ENCODE measurements at places on chromosomes 1 and 21.

GRCh38 chr1:150420560-150421265 is 56.8 kb downstream of the RPRD2 start:
- no peak for DNase-seq

DNA sequence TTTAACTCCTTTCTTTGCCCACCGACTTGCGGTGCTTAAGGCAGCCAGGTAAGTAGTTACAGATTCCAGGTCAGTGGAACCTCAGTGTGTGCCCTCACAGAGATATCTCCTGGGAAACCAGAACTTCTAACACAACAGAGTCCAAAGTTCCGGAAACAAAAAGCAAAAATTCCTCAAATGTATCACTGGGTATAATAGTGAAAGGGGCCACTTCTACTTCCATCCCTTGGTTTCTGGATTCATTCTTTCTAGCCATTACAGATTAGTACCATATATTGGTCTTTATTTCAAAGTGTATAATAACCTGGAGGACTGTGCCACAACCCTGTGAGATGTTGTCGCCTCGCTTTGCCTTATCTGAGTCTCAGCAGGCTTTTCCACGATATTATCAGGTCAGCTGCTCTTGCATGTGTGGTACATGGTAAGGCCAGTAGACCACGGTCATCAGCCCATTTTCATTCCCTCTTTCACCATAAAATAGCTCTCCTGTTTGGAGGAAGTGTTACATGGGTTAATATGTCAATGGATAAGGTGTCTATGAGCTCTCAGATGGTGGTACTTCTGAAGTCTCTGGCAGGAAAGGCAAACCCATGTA is 14.9 kb upstream of the VASH2 start:
- no peak for DNase-seq

- no peak for DNase-seq
Measured at GRCh38 chr1:236143104-236143948, 987 bp downstream of the GPR137B start.

- no peak for DNase-seq
Measured at GRCh38 chr1:110235181-110235833, 25.2 kb downstream of the KCNC4 start.

- DNase-seq, result no peak
Measured at GRCh38 chr1:73674945-73675561, 522.9 kb downstream of the LRRIQ3 start.

DNA sequence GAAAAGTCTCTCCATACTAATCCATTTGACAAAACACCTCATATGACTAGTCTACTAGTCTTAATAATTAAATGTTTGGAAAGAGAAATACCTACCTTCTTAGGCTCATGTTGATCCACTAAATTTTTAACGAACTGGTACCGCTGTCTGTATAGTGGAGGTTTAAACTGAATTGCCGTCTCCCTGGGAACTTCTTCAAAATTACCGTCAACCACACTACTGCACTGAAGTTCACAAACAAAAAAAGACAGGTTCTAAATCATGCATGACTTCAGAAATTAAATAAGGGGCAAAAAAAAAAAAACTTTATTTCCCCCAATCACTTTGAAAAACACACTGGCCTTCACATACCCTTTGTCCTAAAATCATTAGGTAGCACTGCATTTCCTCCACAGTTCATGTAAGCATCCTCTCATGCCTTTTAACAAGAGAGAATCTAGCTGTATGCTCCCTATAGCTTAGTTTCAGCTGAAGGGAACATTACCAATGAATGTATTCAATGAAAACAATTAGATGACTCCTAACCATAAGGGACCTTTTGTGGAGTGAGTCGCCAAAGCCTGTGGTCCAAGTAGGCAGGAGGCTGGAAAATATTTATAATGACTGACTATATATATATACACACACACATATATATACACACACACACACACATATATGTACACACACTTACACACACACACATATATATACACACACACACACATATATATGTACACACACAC is 3.4 kb downstream of the HENMT1 start:
- no peak for DNase-seq

- no peak for DNase-seq
Measured at GRCh38 chr1:157369808-157370521, 182.3 kb downstream of the FCRL5 start.

GRCh38 chr1:7281821-7282220 is 489.3 kb upstream of the VAMP3 start:
- DNase-seq, result no peak

GRCh38 chr21:17051054-17051453 is 461.8 kb upstream of the CXADR start:
- no peak for DNase-seq

Measured in H1 (cell line).